ENCODE measurements at places on chromosomes 12 and 14.

DNA sequence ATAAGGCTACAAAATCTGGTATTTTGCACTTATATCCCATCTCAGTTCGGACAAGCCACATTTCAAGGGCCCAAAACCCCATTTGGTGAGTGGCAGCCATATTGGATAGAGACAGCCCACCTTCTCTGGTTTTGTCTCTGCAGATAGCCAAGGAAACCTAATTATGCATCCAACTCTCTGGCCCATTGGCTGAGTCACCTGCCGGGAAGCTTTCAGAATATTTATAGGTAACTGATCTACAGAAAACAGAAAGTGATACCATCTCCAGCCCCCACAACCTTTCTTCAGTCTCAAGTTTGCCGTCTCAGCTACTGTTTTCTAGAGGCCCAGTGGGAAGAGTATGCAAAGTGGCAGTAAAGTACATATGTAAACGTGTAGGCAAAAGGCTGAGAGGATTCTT lies 33.7 kb upstream of the PPP1CC start:
- peak; percentile 78 for DNase-seq

GRCh38 chr14:76551906-76552305 lies 176.0 kb downstream of the ESRRB start:
- no peak for DNase-seq

- DNase-seq = peak; percentile 49
Measured at GRCh38 chr12:92827836-92828431, 101.2 kb downstream of the EEA1 start.

- DNase-seq = no peak
Measured at GRCh38 chr12:32826807-32827412, 69.7 kb downstream of the PKP2 start.

GRCh38 chr14:90132821-90133570 lies 71.2 kb downstream of the KCNK13 start:
- DNase-seq = no peak
